ENCODE measurements at places on chromosomes 13 and 19.

GRCh38 chr13:25153736-25154135, 18.4 kb downstream of the AMER2 start:
- no peak for DNase-seq

- DNase-seq = no peak
These were observed 618.7 kb downstream of the DIAPH3 start for GRCh38 chr13:59545007-59545406.

DNA sequence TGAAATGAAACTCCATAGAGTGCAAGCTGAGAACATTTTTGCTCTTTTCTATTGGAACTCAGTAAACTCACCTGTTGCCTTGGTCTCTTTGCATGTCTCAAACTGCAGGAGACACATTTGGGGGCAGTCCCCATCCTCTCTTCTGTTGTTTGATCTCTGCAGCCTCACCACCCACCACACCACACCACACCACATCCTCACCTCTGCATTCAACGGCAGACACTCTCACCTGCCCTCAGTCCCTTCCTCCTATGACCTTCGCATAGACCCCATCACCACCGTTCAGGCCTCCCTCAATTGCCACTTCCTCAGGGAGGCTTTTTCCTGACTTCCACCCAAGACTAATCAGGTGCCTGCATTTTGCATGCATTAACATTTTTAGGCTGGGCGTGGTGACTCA, 14.4 kb upstream of the TPM4 start:
- DNase-seq = no peak

- no peak for DNase-seq
These were observed 113.9 kb downstream of the CRYL1 start for GRCh38 chr13:20411638-20412342.

DNA sequence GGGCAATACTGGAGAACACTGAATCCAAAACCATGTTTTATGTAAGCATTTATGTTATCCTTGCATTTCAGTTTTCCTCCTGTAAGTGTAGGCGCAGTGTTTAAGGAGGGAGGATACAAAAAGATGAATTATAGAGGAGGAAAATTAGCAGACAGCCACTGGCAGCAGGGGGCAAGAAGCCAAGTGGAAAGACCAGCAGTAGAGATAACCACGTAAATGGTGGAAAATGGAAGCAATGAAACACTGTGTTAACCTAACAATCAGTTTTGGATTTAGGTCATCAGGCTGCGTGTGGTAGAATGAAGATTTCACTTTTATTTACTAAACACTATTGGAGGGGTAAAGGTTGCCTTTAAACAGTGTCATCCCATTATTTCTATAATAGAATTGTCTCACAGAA, 447.3 kb downstream of the GPC6 start:
- no peak for DNase-seq

DNA sequence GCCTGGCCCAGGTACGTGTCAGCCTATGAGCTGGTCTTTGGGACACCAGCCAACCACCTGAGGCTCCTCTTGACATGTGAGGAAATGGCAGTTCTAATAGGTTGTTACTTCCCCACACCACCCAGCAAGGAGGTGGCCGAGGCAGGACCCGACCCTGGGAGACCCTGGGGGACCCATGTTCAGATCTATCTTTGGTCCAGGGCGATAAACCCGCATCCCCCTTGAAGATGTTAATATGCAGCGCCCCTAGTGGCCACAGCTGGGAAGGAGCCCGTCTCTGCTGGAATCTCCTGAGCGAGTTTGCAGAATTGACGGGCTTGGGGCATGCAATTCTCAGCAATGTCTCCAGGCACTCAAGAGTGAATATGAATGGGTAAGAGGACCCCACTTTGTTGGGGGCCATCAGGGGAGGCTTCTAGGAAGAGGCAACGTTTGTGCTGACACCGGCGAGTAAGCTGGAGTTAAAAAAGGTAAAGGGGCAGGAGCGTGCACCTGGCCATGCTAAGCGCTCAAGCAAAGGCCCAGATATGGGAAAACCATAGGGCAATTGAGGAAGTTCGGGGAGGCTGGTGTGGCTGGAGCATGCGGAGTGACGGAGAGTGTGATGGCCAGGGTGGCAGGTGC, 1.5 kb upstream of the MYO1F start:
- DNase-seq = peak; percentile 28

DNA sequence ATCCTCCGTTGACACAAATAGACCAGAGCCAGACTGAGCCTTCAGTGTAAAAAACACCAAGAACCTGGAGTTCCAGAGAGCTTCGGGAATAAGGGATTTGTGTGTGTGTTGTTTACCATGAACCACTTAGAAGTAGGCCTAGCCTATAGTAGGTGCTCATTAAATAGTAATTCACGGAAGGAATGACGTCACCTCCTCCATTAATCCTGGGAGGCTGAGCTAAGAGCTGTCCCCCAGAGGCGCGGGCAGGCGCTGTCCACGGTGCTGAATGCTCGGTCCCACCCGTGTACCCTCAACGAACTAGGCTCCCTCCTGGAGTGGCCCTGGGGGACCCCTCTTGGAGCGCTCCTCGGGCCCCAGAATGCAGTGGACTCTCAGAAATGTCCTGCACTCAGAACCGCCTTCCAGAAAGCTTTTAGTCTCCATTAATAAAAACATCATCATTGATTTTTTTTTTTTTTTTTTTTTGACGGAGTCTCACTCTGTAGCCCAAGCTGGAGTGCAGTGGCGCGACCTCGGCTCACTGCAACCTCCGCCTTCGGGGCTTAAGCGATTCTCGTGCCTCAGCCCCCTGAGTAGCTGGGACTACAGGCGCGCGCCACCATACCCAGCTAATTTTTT, 6.5 kb downstream of the UNC13A start:
- DNase-seq = no peak

DNA sequence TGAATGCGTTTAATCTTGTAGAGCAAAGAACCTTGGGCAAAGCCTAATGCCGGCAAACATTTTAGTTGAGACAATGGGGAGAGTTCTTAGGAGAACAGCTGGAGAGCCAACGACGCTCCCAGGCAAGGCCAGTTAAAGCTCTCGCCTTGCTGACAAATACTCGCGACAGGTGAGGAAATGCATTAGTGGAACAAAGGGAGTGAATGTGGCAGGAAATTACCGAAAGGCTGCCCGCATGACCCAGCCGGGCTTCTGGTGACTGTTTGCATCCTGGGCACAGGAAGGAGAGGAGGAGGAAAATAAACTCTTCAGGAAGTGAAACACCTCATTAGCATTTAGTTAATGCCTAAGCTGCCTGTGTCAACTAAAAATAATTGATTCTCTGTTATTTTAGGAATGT, 74.6 kb downstream of the SHISA2 start:
- no peak for DNase-seq

GRCh38 chr19:4096049-4096892, 27.7 kb downstream of the MAP2K2 start:
- no peak for DNase-seq

- no peak for DNase-seq
These were observed 22.2 kb downstream of the RASA3 start for GRCh38 chr13:114110091-114110829.

- DNase-seq = no peak
These were observed 26.5 kb upstream of the HOMER3 start for GRCh38 chr19:18967358-18968146.

GRCh38 chr19:42401365-42402303, 11.5 kb upstream of the CNFN start:
- DNase-seq = peak; percentile 68

GRCh38 chr19:13013649-13014048, 18.4 kb downstream of the NFIX start:
- no peak for DNase-seq

DNA sequence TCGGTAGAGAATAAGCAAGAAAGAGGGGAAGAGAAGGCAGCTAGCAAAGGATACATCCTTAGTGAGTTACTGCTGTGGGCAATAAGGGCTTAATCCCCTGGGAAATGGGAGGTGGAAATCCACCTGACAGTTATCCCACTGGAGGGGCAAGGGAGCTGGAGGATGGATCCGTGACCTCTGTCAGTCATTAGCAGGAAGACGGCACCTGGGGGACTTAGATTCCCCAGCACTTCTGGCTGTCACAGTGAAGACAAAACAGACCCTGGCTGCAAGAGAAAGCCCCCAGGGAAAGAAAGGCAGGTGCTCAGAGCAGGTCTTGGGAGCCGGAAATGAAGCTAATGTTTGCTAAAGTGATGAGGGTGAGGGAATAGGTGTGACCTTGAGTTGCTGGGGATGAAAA, 70.4 kb upstream of the MRI1 start:
- no peak for DNase-seq

DNA sequence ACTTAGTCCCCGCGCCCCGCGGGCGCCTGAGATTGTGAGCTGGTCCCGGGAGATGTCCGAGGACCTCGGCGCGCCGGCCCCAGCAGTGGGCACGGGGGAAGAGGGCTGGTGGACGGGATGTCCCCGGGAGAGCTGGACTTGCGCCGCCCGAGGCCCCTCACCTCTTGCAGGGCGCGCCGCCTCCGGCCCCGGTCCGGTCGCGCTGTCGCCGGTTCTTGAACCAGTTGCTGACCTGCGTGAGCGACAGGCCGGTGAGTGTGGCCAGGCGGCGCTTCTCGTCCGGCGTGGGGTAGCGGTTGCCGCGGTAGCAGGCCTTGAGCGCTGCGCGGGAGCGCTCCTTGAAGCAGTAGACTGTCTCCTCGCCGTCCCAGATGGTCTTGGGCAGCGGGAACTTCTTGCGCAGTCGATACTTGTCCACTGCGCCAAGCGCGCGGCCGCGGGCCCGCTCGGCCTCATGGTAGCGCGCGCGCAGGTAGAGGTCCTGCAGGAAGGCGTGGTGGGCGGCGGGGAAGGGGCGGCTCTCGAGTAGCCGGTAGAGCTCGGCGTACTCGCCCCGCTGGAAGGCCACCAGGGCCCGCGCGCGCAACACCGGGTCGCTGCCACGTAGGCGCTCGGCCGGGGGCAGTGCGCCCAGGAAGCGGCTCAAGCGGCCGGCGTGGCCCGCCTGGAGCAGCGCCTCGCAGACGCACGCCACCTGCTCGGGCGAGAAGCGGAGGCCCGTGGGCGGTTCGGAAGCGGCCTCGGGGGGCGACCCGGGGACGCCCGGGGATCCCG, 984 bp downstream of the SIX5 start:
- peak; percentile 64 for DNase-seq

GRCh38 chr19:1243768-1244692, 2.5 kb downstream of the ATP5F1D start:
- DNase-seq = peak; percentile 62

- no peak for DNase-seq
These were observed 7.9 kb downstream of the PPP1R37 start for GRCh38 chr19:45100846-45101252.

DNA sequence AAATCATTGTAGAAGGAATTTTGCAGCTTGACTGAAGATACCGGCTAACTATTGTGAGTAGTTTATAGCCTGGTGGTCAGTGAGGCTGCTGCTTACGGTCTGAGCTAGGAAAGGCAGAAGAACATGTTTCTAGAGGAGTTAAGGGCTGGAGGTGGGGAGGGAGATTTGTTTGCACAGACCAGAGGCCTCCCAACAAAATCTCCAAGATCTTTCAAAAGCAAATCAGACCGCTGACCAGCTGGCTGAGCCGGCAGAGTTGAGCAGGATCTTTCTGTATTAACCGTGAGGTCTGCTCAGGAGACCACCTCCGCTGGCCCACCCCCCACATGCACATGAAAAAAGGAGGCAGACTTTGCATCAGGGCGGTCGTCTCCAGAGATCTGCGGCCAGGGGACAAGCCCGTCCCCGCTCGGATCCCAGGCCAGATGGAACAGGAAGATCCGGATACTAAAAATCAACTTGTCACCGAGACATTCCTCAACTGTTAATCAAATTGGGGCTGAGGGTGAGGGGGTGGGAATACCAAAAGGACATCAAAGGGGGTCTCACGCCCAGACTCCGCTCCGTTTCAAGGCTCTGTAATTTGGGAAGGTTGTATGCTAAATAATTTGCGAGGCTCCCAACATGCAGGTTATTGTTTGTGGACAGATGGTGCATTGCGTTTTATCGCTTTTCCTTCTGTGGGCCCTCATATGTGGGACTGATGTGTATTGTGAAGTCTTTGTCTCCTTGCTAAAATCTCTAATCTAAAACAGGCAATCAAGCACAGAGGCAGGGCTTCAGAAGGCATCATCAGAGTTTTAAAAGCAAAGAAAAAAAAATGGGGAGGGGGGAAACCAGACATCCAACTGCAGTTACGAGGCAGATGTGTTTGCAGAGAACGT, 319.0 kb downstream of the ZNF536 start:
- no peak for DNase-seq

- DNase-seq = no peak
These were observed 20.0 kb upstream of the ATP12A start for GRCh38 chr13:24660023-24660741.

GRCh38 chr19:11373166-11373884, 1.1 kb upstream of the SWSAP1 start:
- DNase-seq = peak; percentile 64

DNA sequence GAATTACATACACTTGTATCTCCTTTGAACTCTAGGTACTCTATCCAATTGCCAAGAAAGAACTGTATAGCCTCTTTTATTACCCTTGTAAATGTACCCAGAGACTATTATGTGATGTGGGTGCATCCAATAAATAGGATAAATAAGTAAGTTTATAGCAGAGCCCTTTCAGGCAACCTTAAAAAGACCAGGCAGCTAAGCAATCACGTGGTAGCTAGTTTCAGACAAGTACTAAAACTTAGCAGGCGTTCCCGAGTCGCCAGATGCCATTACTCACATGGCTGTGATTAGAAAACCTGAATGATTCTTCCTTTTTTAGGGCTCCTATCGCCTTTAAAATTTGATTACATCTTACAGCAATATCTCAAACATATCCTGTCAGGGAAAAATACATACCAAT, 1303.0 kb downstream of the EFNB2 start:
- DNase-seq = no peak

DNA sequence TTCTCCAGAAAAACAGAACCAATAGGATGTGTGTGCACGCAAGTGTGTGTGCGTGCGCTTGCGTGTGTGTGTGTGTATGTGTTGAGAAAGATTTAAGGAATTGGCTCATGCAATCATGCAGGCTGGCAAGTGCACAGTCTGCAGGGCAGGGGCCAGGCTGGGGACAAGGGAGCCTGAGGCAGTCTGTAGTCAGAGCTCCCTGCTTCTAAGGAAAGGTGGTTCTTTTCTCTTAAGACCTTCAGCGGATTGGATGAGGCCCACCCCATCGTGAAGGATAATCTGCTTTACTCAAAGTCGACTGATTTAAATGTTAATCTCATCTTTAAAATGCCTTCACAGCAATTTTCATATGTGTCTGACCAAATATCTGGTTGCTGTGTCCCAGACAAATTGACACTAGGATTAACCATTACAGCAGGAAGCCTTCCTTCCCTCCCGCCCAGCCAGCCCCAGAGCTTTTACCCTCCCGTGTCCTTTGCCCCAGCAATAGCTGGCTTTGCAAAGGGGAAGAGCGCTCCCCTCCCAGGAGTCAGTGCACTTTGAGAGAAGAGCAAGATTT, 15.0 kb upstream of the NAXD start:
- no peak for DNase-seq

DNA sequence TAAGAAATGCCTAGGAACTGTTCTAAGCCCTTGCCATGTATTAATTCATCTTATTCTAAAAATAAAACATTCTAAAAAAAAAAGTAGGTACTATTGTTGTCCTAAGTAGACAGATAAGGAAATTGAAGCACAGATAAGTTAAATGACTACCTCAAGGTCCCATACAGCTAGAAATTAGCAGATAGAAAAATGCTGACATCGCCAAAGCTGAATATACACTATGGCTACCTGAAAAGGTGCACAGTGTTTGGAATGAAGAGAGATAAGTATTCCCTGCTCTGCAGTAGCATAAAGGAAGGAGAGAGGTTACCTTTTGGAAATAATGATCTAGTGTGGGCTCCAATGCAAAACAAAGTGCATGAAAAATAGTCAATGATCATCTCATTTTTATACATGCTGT, 65.3 kb downstream of the DCT start:
- no peak for DNase-seq

Measured in NCI-H446 (cell line).